ENCODE measurements at places on chromosomes 5 and 9. TPM values are rescaled to one million over a fixed set of nuclear protein-coding genes. Genes with fewer than 3 reads are reported as not detected.

The CWC27 gene
- total RNA-seq: 13.2 TPM

The CLIC3 gene
- 5.8 TPM for total RNA-seq

The RGP1 gene
- total RNA-seq: 17.2 TPM

The STC2 gene
- 113 TPM for total RNA-seq

The AHRR gene
- total RNA-seq: 86.8 TPM

The RMRP gene
- 6,137 TPM for total RNA-seq

The PDE8B gene
- not detected for total RNA-seq

The DIPK1B gene
- 2.2 TPM for total RNA-seq

The CDO1 gene
- total RNA-seq: 9.0 TPM

The FREM1 gene
- 0.17 TPM for total RNA-seq

The NMUR2 gene
- not detected for total RNA-seq

The CAMK4 gene
- 6.4 TPM for total RNA-seq

The ADAMTS12 gene
- total RNA-seq: 12.1 TPM

The NIM1K gene
- 9.1 TPM for total RNA-seq

The SMIM33 gene
- not detected for total RNA-seq

The CSNK1G3 gene
- total RNA-seq: 63.3 TPM

The PCDHGA8 gene
- 5.6 TPM for total RNA-seq

The GPR151 gene
- not detected for total RNA-seq

The TLX3 gene
- total RNA-seq: not detected

The SPACA9 gene
- 3.5 TPM for total RNA-seq

The ADRB2 gene
- 1.3 TPM for total RNA-seq

The SURF2 gene
- total RNA-seq: 13.5 TPM

The SPIN1 gene
- 104 TPM for total RNA-seq

The BHMT2 gene
- 6.4 TPM for total RNA-seq

The PFDN1 gene
- 62.0 TPM for total RNA-seq

The SHC3 gene
- 61.4 TPM for total RNA-seq

The FRMD3 gene
- 0.44 TPM for total RNA-seq

The ZNF608 gene
- total RNA-seq: 13.4 TPM

The TAF11L12 gene
- not detected for total RNA-seq

The TRIM36 gene
- 0.29 TPM for total RNA-seq

The NOP16 gene
- 4.5 TPM for total RNA-seq

The EIF4E1B gene
- not detected for total RNA-seq

The IL17B gene
- not detected for total RNA-seq

The PCDHB6 gene
- not detected for total RNA-seq

The DAB2 gene
- 199 TPM for total RNA-seq

The DNLZ gene
- total RNA-seq: 14.6 TPM

The SPEF2 gene
- total RNA-seq: 4.1 TPM
